Astrocyte (in vitro differentiated cells and primary cell): ENCODE measurements at places on chromosomes 16 and 17. TPM values are rescaled to one million over a fixed set of nuclear protein-coding genes. Genes with fewer than 3 reads are reported as not detected.

Gene HOXB1
- not detected in 2 replicates for total RNA-seq

Gene SALL1
- 15.0 and 15.1 TPM in 2 replicates for total RNA-seq

Gene GJC1
- total RNA-seq, result 28.0 and 38.4 TPM in 2 replicates

Gene ACSM5
- 0.67 TPM in 1 of 2 replicates, not detected in the other for total RNA-seq

Gene CTRB2
- 0.43 TPM in 1 of 2 replicates, not detected in the other for total RNA-seq

Gene SLC16A6
- total RNA-seq, result 0.34 and 0.62 TPM in 2 replicates
